COLO829 (cell line): ENCODE measurements at places on chromosomes 12 and 14.

- no peak for DNase-seq
Observed at GRCh38 chr14:54776361-54777001, 126.1 kb downstream of the GCH1 start.

GRCh38 chr12:88681271-88681670 lies 101.0 kb upstream of the KITLG start:
- DNase-seq, result no peak

GRCh38 chr12:26451763-26452162 lies 256.4 kb downstream of the SSPN start:
- no peak for DNase-seq

GRCh38 chr12:1885599-1886245 lies 32.7 kb downstream of the CACNA2D4 start:
- no peak for DNase-seq

GRCh38 chr12:96821592-96821991 lies 85.5 kb upstream of the NEDD1 start:
- no peak for DNase-seq

DNA sequence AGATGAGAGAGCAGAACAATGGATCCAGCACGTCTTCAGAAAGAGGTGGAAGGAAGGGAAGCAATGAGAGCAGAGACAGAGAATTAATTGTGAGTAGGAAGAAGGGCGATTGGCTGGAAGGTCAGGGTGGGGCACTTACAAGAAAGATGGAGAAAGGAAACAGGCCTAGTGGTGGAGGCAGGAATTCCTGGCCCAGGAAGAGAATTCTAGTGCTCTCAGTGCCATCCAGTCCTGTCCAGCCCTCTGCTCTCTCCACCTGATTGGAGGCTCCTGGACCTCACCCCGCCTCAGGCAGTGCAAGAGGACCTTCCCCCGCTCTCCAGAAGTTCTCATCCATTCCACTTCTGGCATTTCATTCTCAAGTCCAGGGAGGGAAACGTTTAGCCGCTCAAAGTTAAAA lies 43.0 kb downstream of the NGB start:
- no peak for DNase-seq

GRCh38 chr12:10615532-10615931 lies 2.1 kb upstream of the MAGOHB start:
- DNase-seq, result no peak

DNA sequence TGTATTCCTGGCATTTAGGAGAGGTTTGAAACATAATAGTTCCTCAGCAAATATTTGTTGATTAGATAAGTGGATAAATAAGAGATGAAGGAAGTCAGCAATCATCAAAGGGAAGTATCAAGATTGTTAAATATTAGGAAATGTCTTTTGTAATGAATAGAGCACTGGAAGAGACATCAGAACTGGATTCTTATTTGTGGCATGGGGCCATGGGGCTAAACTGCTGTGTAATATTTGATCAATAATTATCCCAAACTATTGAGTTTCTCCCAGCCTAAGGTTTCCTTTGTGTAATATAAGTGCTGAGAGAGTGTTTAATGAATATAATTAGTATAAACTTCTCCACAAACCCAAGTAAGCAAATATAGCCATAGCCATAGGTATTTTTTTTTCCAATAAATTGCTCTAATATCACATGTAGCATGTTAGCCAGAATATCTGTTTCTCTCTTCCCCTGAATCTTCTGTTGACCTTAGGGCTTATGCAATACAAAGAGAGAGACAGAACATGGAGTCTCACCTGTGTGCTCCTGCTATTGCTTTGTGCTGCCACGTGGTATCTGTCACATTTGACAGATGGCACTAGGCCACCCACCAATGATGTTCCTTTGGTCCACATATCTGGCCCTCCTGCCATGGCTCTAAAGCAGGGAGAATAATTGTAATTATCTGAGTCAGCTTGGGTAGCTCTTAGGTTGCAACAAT lies 658.7 kb downstream of the SOX5 start:
- no peak for DNase-seq

GRCh38 chr12:109188108-109188712 lies 71.8 kb downstream of the ACACB start:
- no peak for DNase-seq

DNA sequence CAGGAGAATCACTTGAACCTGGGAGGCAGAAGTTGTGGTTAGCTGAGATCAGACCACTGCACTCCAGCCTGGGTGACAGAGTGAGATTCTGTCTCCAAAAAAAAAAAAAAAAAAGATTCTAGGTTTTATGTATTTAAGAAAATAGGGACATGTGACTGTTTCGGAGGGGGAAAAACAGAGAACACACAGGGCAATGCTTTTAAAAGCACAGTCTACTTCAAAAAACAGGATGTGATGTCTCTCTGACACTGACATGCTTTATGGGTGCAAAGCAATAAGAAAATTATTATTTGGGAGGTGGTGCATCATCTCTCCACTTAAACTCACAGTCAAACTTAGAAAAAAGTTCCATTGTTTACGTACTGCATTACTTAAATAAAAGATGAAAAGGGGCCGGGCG lies 28.7 kb downstream of the CLIP1 start:
- DNase-seq, result no peak
